ENCODE measurements at places on chromosomes 5 and 9.
A peak's percentile ranks its signal among the peaks of the same experiment; 100 is the strongest.

DNA sequence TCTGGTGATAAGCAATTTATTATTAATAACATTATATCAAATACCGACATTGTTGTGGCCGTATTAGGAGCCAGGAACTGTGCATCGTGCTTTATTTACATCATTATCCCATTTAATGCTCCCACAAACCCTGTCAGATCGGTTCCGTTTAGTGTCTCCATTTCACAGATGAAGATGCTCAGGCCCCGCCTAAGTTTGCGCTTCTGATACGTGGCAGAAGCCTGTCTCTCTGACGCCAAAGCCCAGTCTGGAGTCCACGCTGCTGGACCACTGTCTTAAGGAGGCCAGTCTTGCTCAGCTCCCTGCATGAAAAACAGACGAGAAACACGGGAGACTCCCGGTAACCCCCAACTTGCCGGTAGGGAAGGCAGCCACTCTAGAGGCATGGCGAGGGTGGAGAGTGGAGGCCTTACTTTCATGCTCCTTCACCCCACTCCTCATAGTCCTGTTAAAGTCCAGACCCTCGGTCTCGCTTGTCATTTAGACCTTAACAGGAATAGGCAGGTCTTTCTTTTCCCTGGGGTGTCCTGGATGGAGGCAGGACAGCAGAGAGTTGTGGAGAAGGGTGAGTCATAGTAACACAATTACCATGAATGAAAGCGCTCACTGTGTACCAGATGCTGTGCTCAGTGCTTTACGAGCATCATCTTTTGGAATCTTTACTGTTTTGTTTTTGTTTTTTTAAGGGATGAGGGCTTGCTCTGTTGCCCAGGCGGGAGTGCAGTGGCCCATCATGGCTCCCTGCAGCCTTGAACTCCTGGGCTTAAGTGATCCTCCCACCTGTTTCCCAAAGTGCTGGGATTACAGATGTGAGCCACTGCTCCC lies 872 bp downstream of the TXNDC15 start:
- peak; percentile 20 for DNase-seq

- peak; percentile 11 for DNase-seq
Measured at GRCh38 chr5:168291964-168292785, 730 bp downstream of the WWC1 start.

DNA sequence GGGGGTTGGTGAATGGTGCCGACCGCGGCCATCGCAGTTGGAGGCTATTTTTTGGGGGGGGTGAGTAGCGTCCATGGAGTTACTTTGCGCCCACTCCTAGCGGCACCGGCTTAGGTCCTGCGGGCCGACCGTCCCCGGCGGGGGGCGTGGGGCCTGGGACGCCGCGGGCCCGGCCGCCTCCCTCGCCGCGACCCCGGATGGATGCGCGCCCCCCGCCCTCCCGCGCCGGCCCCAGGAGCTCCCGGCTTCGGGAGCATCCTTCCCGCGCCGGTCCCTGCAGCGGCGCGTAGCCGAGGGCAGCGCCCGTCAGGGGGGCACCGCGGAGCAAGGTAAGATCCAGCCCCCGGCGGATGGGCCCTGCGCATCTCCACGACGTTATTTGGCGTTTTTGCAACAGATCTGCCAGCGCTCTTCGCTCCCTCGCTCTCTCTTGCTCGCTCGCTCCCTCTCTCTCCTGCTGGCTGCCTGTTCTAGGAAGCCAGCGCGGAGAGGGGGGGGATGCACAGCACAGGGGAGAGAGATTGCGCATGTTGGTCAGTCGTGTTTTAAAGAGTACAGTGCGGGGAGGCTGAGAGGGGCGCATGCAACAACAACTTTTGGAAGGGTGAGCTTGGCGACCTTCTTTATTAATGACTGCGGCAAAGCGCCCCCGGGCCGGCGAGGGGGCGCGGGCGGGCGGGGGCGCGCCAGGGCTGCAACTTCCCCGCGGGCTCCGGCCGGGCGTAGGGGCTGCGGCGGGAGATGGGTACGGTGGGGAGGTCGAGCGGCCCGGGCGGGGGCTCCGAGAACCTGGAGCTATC lies 413 bp downstream of the JADE2 start:
- peak; percentile 57 for DNase-seq

DNA sequence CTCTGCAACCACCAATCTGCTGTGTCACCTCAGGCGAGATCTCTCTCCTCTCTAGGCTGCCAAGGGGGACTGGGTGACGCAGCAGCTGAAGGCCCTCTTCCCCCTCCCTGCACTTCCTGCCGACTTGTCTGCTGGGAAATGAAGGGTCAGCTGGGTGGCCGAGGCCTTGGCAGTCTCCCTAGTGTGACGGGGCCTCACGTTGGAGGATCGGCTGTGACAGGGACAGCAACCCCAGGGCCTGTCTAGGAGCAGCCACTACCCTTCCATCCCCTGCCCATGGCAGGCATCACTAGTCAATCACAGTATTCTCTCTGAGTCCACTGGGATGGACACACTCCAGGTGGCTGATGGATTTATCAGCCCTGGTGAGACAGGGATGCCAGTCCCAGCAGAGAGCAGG lies 107.3 kb upstream of the SARDH start:
- no peak for DNase-seq

GRCh38 chr9:104682642-104683041 lies 11.7 kb upstream of the OR13D1 start:
- no peak for DNase-seq

DNA sequence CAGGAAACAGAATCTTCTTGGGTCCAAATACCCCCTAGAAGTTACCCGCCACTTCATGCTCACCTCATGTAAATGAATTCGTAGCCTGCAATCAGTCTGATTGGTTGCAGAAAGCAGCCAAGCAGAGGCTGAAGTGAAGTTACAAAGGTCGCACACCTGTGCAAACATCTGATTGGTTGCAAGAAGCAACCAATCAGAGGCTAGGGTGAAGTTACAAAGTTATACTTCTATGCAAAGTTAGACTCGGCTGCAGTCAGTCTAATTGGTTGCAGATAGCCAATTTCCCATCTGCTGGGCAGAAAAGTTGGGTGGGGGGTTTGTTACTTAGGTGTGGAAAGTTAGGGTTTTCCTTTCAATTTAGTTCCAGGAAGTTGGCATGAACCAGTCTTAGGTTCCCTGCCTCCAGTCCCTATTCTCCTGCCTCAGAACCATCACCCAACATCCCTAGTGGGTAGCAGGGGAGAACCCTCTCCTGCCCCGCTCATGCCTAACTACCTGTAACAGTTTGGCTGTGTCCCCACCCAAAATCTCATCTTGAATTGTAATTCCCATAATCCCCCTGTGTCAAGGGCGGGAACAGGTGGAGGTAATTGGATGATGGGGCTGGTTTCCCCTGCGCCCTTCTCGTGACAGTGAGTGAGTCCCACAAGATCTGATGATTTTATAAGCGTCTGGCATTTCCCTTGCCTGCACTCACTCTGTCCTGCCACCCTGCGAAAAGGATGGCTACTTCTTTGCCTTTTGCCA lies 1.2 kb upstream of the RUSC2 start:
- no peak for DNase-seq

- no peak for DNase-seq
Measured at GRCh38 chr9:12771891-12772290, 2.9 kb upstream of the LURAP1L start.

DNA sequence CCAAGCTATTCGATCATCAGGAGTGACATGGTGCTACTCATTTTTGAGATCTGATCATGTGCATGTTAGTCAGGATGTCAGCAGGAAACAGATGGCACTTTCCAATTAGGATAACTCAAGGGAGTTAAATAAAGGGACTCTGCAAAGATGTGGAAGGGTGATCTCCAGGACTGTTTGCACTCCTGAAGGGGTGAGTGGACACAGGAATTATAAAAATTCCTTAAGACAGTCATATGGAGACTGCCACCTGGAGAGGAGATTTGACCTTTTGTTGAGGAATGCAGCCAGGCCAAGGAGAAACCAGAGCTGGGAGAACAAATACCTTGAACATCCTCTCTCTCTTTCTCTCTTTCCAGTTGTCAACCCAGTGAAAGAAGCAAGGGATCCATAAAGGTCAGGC lies 189.1 kb downstream of the GABRG2 start:
- DNase-seq, result no peak

DNA sequence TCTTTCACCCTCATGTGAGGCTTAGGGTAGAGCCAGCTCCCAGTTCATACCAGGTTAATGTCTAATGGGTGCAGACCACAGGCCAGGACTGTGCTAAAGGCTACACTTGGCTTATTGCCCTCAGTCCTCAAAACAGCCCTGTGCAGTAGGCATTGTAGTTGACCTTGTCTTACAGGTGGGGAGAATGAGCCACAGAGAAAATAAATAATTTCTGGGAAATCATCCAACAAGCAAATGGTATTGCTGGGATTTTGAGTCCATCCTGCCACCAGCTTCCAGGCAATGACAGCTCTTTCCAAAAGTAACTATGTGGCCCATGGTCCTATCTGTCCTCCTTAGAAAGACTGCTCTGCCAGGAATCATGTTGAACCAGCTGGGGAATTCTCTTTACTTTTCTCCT lies 450.0 kb downstream of the GADD45G start:
- no peak for DNase-seq

- DNase-seq, result no peak
Measured at GRCh38 chr9:78786794-78787193, 489.9 kb downstream of the PSAT1 start.

DNA sequence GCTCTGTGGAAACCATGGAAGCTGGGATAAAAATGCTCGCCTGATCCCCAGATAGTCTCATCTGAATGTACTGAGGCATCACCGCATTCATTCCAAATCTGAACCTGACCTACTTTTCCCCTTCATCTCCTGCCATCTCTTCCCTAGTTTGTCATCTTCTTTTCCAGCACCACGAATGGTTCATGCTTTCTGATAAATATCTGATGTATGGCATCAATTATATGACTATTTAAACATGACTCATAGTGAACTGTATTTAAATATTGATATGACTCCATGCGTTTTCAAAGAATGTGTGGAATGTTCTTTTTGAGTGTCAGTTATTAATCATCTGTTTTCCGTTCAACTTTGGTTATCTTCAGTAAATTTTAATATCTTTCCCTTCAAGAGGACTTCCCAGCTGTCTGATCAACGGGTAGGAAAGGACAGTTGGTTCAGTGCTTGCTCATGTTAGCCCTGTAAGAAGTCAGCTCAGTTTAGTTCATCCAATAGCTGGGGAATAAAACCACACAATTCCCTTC lies 21.1 kb downstream of the BASP1 start:
- DNase-seq, result no peak

DNA sequence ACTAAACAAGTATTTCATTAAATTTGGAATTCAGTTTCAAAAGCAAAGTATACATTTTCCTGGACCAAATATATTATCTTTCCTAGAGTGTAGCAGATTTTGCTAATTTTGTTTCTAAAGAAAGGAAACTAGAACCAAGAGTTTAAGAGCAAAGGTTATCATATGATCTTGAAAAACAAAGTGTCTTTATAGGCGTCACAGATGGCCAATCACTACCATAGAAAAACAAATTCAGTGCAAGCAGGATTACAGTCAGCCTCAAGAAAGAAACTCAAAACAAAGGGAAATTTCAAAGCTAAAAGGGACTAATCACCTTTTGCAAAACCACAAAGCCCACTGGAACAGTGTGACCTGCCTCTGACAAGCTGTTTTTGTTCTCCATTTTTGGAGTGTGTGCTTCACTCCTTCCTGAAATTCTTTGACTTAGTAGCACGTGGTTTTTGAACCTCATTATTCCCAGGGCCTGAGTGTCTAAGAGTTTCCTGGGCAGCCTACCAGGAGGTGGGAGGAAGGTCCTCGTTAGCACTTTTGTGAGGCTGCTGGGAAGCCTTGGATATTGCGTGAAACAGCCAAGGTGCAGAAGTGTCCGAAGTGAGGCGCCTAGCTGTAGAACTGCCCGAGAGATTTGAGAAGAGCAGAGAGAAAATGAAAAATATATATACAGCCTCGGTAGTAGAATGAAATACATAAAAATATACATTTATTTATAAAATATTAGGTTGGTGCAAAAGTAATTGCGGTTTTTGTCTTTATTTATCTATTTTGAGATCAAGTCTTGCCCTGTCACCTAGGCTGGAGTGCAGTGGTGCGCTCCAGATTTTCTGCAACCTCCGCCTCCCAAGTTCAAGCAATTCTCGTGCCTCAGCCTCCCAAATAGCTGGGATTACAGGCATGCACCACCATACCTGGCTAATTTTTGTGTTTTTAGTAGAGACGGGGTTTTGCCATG lies 246.1 kb downstream of the MARCHF11 start:
- DNase-seq, result no peak

GRCh38 chr5:13976867-13977830 lies 32.7 kb upstream of the DNAH5 start:
- DNase-seq, result no peak

DNA sequence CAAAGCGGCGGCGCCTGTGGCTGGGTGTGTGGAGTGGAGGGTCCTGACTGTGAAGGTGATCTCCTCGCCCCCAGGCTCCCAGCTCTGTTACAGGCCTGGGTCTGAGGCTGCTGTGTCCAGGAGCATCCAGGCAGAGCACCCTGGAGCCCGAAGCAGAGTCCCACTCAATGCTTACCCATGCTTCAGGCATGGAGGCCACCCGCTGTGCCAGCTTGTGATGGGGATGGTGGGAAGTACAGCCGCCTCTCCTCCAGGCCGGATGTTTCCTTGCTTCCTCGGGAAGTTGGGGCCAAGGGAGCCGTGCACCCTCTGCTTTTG lies 255.9 kb upstream of the IRX1 start:
- no peak for DNase-seq

DNA sequence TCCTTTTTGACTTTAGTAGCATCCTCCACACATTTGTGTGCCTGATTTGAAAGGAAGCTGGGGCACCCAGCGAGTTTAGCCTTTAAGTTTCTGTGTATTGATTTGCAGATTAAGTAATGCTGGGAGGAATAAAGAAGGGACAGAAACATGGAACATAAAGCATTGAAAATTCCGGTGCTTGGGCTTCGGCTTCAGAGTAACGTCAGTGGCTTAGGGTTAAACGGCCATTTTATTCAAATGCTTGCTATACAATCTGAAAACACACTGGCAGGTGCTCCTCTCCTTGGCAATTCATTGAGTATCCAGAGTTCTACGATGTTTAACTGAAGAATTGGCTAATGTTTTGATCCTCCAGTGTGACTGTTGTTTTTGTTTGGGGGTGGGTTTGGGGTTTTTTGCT lies 58.0 kb upstream of the FSD1L start:
- no peak for DNase-seq

DNA sequence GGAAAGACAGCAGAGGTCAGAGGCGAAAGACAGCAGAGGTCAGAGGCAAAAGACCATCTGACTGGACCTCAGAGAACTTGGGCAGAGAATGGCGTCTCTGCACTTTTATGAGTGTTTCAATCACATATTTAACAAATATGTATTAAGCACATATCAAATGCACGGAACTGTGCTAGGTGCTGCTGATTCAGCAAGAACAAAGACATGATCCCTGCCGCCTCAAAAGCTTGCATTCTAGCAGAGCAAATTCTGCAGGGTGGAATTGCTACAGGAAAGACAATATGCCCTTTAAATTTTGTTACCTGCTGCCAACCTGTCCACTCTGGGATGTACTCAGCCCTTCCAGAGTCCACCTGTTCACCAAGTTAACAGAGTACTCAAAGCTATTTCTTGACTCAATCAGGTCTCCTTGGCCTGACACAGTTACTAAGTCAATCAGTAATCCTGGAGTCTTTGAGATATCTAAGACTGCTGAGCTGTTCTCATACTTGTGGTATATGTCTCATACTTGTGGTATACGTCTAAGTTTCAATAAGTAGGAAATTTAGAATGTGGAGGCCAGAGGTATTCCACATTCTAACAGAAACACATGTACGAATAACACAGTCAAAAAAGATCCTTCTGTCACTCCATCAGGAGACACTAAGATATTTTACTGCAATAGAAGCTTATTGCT lies 131.8 kb downstream of the GNAQ start:
- DNase-seq, result no peak

GRCh38 chr5:145811834-145812625 lies 23.1 kb downstream of the PRELID2 start:
- DNase-seq, result no peak

GRCh38 chr9:13967011-13967410 lies 346.9 kb downstream of the NFIB start:
- no peak for DNase-seq
